Stimulated activated CD8-positive, alpha-beta memory T cell treated with anti-CD3 and anti-CD28 coated beads, Interleukin-15, amount 100 ng/mL, for 48 hours (primary cell): ENCODE measurements at places on chromosomes 7 and 10.

DNA sequence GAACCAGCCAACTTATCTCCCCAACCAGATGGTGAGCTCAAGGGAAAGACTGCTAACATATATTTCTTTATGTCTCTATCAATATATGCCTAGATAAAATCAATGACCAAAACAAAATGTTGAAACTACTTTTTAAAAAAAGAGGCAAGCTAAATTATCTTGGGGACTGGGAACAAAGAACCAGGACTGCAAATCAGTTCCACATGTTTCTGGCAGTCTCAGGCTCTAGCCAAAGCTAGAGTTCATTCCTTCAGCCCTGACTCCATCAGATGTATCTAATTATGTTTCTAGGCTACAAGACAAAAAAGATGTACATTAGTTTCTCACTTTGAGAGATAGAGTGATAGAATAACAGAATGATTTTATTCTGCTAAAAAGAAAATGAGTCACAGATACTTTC, 1290.3 kb upstream of the SORCS1 start:
- no peak for DNase-seq

- DNase-seq, result no peak
Measured at GRCh38 chr10:99768556-99768955, 13.9 kb upstream of the ABCC2 start.

GRCh38 chr7:142690554-142691182, 58.6 kb upstream of the PRSS1 start:
- DNase-seq, result no peak

GRCh38 chr10:32326119-32326518, 20.8 kb downstream of the EPC1 start:
- DNase-seq, result no peak

GRCh38 chr7:38796626-38797501, 112.1 kb downstream of the VPS41 start:
- no peak for DNase-seq

- no peak for DNase-seq
Measured at GRCh38 chr10:97434055-97434454, 8.1 kb downstream of the PGAM1 start.

DNA sequence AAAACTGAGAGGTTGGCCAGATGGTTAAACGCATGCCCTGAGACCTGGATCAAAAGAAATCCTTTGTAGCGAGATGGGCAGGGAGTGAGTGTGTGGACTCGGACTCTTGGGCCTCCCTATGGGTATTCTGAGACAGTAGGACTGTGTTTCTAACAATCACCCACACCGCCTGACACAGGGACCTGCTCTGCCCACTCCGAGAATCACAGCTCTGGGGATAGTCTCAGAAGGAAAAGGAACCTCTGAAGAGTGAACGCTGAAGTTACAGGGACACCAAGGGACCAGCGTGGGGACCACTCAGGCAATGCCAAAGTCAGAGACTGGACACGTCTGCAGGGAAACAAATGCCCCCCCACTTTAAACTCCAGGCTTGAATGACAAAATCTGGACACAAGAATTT, 242.1 kb upstream of the TCERG1L start:
- no peak for DNase-seq

DNA sequence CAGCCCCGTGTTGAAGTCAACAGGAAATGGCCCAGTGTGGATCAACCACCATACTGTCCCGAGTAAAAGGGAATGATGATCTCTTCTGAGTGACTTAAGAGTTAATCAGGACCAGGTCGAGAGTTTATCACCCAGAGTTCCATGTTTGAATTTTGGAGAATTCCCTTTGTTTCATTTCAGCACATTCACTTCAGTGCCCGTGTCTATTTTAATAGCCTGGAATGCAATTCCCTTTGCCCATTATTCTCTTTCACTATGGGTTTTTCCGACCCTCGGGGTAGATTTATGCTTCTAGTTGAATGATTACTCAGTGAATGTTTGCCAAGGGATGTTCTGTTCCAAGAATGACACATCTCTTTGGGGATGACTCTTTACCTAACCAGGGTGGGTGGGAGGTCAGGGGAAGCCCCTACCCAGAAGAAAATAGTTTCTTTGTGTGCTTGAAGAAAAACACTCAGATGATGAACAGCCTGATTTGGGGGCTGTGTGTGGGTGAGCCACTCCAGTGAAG, 594.9 kb downstream of the INHBA start:
- no peak for DNase-seq

DNA sequence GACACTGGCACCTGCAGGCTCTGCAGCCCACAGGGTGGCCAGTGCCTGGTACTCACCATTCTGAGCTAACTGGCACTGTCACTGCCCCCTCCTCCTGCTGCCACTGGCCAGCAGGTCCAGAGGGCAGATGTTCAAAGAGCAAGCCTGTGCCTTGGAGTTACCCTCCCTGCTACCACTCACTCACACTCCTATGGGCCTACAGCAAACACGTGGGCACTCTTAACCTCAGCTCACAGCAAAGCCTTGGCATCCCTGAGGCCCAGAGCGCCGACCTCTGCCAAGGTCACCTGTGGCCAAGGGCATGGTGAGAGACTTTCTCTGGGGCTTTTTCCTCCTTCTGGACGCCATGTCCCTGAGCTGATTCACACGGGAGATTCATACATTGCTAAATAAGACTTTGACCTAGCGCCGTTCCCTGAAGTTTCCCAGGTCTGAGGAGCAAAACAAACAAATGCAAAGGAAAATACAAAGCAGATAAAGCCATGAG, 270.0 kb upstream of the PPP2R2D start:
- no peak for DNase-seq

- no peak for DNase-seq
Measured at GRCh38 chr7:88205179-88205578, 14.7 kb downstream of the SRI start.

- no peak for DNase-seq
Measured at GRCh38 chr7:117085769-117086463, 132.6 kb downstream of the ST7 start.

DNA sequence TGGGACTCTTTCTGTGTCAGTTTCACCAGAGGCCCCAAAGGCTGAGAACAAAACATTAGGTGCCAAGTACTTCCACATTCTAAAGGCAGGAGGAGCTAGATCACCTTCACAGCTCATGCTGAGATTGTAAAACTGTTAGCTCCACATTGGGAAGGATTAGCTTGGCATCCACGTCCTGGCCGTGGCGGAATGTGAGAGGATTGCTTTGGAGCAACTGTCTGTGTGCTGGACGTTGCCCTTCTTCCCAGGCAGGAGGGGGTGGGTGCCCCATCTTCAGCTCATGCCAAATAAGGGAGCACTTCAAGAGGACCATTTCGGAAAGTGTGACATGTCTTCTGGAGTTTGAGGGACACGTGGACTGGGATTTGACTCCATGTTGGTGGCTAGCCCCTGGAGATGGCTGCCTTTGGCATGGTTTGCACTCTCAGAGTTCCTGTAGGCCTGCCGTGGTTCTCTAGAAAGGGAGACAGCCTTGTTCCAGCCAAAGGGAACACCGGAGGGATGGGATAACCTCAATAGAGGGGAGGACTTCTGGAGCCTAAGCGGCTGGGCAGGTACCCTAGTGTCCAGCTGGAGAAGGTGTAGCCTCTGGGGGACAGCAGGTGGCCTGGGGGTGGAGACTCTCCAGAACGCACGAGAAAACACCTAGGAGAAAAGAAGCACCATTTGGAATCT, 19.9 kb upstream of the FMC1 start:
- DNase-seq, result no peak

- DNase-seq, result no peak
Measured at GRCh38 chr10:72736176-72736827, 44.4 kb downstream of the MCU start.

DNA sequence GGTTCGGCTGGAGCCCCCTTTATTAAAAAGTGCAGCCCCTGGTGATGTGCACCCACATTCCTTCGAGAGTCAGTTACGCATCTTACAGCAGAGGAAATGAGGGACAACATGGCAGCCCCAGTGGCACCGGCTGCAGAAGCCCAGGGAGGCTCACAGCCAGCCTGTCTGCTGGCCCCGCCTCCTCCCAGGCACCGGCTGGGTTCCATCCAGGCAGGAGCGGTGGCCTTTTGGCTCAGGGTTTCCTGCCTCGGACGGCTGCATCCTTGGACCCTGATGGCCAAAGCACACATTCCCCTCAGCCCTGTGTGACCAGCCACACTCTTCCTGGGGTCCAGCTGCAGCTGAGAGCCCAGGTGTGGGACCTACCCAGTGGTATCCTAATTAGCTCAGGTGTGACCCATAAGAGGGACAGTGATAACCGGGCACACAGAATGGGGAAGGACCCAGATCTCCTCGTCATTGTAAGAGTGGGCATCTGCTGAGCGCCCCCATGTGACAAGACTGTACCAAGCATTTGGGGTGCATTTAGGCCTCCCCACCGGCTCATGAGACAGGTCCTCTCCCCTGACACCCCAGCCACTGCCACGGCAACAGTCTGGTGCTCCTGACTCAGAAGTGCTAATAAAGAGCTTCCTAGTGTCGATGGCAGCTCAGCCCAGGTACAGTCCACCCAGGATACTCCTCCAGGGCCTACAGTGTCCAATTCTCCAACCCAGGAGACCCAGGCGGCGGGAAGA, 63.3 kb upstream of the CHST15 start:
- no peak for DNase-seq

DNA sequence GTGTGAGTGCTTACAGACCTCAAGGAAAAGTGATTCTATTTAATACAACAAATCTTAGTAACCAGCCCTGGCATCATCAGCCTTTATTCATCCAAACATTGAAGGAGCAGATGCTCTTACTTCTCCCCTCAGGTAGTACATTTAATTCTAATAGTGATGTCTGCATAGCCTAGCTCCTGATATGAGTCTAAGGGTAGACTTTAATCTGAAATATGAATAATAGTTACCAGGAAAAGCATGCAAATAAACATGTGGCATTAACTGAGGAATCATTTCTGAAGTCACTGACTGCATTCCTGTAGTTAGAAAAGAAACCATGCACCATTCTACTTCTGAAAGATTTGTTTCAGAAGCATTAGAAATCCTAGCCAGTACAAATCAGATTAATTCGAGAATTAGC, 25.7 kb upstream of the LMBR1 start:
- DNase-seq, result no peak

DNA sequence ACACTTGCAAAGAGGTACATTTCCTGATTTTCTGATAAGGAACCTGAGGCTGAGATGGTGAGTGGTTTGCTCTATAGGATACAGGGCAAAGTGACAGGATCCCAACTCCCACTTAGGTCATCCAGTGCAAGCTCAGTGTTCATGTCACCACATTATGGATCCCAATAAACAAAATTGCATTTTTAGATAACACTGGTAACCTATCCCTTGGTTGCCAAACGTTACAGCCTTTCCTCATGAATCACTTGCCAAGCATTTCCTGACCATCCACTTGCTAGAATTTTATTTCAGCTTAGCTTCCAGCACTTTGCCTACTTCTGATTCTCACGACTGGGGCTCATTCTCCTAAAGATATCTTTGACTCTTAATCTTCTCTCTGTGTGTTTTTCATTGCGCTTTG, 131.4 kb upstream of the ODAD2 start:
- no peak for DNase-seq

GRCh38 chr10:21953585-21954057, 49.9 kb downstream of the DNAJC1 start:
- DNase-seq, result no peak

GRCh38 chr7:28957064-28957750, 923 bp downstream of the TRIL start:
- no peak for DNase-seq

DNA sequence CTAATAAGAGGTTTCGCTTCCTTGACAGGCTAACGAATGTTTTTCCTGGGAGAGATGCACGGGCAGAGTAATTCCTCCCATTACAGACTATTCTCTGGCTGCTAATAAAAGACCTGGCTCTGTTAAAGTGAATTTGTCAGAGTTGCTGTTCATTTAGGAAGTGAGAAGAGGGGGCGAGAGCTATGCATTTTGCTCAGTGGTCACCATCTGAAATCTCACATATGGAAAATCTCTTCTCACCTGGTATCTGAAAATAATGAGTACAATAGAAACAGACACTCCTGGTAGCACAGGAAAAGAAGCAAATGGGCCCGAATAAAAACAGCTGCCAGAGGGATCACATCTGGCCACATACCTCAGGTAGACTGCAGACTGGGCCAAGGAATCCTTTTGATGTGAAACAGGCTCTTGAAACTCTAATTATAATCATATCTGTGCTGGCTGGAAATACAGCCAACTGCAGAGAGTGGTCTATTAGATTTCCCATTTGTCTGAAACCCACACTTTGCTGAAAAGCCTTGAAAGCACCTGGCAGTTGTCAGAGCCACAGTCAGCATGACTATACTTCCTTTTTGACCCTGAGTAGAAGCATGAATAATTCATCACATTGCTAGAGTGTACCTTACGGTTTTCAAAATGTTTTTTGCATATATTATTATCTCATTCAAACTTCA, 33.6 kb downstream of the AOAH start:
- no peak for DNase-seq

DNA sequence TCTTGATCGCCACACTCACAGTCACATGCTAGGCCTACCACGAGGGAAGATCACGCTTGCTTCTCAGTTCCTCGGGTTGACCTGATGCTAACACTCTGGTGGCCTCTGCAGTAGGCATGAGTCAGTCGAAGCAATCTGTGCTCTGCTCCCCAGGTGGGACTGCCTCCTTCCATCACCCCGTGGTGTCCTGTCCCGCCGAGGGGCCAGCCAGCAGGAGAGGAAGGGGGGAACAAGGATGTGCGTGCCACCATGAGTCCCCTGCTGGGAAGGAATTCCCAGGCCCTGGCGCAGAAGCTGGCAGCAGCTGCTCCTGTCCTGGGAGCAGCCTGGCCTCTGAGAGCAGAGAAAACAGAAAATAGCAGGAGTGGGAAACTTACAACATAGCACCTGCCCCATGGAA, 695.0 kb upstream of the NRP1 start:
- no peak for DNase-seq

- no peak for DNase-seq
Measured at GRCh38 chr10:132550366-132551092, 12.9 kb downstream of the INPP5A start.

GRCh38 chr7:32592701-32593100, 97.4 kb downstream of the AVL9 start:
- DNase-seq, result no peak

DNA sequence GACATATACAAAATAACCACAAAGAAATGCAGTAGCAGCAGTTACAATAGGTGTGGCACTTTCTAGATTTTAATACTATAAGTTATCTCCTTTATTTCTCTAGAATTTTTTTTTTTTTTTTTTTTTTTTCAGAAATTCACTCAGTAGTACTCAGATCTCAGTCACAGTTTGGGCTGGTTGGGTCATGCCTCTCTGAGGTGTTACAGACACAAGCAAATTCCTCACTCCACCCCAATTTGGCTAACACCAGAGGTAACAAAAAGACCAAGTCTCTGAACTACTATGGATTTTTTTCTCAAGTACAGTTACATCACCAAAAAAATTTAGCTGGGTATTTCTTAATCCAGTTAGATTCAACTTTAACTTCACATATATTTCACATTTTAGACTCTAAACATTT, 985.1 kb upstream of the LRRN3 start:
- DNase-seq, result no peak

- DNase-seq, result no peak
Measured at GRCh38 chr7:101225650-101226049, 7.7 kb downstream of the ZNHIT1 start.

GRCh38 chr10:4255751-4256150, 470.7 kb upstream of the KLF6 start:
- no peak for DNase-seq
